ENCODE measurements at places on chromosomes 7 and 10.

DNA sequence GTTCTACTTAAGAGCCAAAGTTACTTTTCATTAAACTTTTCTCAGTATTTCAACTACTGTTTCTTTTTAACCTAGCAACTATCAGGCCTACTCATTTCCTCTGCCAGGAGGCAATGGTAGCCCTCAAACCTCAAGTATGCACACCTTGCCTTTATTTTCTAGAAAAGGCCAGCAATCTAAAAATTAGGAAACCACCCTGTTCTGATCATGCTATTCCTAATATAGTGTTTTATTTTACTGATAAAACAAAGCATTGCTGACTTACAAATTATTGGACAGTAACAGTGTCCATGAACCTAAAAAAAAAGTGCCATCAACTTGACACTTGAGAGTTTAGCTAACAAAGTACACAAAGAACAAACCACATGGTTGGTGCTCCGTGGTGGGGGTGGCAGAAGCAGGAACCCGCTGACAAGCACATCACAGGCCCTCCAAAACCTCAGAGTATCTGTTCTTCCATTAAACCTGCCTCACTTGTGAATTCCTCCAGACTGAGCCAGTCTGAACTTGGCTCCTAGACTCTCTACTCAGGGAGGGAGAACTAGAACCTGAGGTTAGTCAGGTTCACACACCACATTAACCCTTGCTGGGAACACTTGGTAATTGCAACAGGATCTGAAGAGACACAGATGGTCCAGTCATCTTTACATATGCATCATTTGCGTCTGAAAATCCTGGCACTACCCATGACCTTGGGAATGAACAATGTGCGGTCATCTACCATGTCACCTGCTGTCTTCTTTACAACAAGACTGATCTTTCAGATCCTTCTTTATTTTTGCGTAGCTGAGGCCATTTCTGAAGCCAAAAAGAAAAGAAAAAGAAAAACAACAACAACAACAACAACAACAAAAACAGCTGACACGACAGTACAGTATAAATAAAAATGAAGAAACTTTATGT, 31.9 kb downstream of the PIP4K2A start:
- no peak for DNase-seq

- DNase-seq = no peak
These were observed 18.3 kb downstream of the ATP6V1F start for GRCh38 chr7:128880791-128881457.

DNA sequence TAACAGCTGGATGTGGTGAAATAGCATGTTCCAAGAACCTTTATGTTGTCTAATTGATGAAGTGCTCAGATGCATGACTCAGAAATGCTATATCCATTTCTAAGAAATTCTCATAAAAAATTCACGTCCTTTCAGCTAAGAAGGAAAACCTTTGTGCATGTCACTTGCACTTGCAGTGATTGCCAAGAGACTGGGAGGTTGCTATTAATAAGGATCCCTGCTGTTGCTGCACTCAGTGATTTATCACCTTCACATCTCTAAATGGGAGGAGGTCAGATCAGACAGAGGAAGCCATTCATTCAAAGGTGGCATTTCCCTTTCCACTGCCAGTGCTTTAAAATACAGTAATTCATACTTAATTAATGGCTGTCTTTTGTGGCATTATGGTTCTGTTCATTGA, 89.5 kb downstream of the THSD7A start:
- DNase-seq = no peak

- DNase-seq = peak; percentile 42
These were observed 26.4 kb downstream of the HIF1AN start for GRCh38 chr10:100562008-100562672.

DNA sequence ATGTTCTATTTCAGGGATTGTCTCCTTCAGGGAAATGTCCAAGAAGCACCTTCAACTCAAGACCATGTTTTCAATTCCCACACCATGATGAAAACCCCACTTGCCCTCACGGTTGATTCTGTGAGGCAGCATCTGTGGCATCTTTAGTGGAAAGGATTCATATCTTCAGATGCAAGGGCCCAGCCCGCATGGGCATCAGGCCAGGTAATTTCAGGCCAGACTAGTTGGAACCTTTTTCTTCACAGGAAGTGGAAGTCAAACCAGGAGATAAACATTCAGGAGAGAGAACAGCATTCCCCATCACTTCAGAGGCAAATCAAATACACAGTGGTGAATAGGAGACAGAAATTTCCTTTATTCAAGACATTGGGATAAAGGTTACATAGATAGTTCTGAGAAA, 88.8 kb downstream of the JCAD start:
- no peak for DNase-seq

DNA sequence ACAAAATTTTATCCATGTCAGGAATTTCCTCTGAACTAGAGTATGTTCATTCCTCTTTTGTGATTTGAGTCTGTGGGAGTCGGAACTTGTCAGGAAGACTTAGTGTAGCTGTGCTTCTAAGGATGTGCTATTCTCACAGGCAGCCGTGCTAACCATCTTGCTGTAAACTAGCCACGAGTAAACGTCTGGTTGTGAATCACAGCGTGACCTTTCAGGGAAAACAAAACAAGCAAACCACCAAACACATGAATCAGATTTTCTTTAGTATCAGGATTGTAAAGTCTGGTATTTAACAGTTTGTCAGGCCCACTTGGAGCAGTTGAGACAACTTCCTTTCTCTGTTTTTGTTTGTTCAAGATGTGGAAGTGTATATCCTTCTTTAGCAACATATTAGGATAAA, 32.0 kb downstream of the AUTS2 start:
- DNase-seq = no peak

- no peak for DNase-seq
These were observed 16.4 kb downstream of the KCP start for GRCh38 chr7:128894101-128894440.

DNA sequence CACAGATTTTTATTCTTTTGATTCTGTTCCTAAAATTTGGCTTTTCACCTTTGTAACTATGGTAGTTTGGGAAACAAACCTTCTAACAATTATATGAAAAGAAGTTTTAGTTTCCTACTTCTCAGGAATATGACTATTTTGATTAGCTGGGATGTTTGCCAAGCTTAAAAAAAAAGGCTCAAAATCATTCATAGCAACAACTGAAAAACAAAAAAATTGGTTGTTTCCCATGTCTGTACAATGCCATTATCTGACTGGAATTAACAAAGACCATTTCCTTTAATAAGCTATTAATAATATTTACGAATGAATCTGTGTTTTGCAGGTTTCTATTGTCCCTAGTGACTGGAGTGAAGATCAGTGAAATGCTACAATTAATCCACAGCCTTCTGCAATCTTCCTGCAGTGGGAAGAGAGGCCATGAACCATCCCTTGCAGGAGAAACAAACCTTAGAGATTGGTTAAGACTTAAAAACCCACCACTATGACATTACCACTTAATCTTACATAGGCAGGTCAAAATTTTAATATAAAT, 4.2 kb downstream of the PURB start:
- DNase-seq = no peak

DNA sequence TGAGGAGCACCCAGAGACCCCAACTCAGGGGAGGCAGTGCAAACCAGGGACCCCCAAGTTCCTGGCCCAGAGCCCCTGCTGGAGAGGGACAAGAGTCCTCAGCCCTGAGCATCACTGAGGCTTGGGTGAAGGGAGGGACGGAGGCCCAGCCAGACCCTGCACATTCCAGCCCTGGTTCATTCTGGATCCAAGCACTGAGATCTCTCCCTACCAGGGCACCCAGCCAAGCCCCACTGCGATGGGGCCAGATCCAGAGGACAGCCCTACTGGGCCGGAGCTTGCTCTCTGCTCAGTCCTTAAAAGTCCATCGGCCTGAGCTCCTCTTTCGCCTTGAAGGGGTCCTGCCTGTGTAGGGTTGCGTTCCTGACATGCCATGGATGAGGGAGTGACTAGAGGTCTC, 40.5 kb upstream of the RABGEF1 start:
- DNase-seq = no peak

- no peak for DNase-seq
These were observed 125.0 kb upstream of the FOXK1 start for GRCh38 chr7:4556868-4557793.

- no peak for DNase-seq
These were observed 3.1 kb upstream of the NKX2-3 start for GRCh38 chr10:99529591-99530107.

DNA sequence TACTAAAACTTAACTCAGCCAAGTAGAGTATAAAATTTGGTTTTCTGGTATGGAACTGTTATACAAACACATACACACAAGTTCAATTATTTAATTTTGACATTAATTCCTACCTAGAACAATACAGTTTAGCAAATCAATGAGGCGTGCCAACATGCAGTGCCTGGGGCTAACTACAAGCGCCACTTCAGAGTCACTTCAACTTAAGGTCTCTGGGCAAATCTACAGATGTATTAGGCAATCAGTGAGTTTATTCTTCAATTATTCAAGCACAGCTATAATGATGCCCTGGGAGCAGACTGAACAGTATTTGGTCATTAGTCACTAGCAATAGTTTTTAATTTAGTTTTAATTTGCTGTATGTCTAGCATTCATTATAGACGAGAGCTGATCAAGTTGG, 51.6 kb downstream of the HIBADH start:
- no peak for DNase-seq

DNA sequence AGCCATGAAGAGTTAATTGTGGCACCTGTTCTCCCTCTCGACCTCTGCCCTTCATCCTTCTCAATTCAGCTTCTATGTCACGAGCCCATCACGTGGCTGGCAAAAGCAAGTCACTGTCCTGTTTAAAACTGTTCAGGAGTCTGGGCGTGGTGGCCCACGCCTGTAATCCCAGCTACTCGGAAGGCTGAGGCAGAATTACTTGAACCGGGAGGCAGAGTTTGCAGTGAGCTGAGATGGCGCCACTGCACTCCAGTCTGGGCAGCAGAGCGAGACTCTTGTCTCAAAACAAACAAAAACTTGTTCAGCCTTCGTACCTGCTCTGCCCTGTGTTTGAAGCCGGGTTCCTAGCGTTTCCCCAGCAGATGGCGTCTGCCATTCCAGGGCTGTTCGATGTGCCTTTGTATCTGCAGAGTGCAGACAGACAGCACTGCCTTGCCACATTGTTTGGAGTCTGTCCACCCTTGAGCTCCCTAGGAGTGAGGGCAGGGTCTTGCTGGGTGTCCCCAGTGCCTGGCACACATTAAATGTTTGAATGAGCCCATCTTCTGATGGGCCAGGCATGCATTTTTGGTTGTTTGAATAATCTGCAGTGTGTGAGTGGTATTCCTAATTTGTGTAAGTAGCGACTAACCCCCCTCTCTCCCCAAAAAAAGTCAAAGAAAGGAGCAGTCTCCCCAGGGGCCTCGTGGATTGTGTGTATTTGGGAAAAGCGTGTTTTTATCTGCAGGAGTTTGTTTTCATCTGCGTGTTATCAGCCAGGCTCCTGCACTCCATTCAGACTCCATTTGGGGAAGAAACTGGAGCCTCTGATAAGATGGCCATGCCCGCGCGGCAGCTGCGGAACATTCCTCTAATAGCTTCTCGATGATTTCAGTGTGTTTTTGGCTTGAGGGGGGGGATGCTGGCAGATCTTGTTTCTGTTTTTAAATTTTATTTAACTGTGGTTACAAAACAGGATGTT, 61.2 kb downstream of the DNAJB6 start:
- no peak for DNase-seq

DNA sequence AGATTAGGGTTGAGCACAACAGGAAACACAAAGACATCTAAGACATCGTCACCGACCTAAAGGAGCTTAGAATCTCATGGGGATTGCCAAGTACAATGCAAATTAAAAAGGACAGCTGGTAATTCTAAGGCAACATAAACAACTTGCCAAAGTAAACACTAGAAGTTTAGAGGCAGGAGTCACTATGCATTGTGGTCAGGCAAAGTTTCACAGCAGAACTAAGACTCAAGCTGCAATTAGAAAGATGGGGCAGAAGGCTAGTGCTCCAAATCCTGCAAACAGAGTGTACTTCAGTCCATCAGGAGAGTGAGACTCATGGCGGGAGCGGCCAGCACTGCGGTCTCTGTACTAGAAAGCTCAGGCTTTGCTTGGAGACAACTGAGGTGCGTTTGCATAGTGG, 52.7 kb downstream of the HIPK2 start:
- DNase-seq = no peak

DNA sequence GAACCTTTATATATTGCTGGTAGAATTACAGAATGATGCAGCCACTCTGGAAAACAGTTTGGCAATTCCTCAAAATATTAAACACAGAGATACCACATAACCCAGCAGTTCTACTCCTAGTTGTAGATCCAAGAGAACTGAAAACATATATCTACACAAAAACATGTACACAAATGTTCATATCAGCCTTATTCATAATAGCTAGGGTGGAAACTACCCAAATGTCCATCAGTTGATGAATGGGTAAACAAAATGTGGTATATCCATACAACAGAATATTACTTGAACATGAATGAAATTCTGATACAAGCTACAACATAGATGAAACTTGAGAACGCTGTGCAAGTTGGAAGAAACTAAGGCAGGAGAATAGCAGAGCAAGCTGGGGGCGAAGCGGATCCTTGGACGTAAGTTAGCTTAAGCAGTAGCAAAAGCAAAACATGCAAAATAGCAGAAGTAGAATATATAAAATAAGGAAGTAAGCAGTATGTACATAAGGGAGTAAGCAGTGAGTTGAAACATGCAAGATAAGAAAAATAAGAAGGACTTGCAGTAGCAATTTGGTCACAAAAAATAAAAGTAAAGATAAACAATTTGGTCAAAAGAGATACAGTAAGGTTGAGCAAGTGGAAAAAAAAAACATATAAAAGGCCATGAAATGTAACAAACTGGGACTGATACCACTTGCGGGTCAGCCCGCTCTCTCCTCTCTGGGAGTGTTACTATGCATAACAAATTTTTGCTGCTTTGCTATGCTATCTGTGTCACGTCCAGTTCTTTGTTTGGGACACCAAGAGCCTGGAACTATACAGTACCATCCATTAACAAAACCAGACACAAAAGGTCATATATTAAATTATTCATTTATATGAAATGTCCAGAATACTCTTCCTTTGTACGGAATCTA, 18.0 kb upstream of the HILPDA start:
- no peak for DNase-seq

DNA sequence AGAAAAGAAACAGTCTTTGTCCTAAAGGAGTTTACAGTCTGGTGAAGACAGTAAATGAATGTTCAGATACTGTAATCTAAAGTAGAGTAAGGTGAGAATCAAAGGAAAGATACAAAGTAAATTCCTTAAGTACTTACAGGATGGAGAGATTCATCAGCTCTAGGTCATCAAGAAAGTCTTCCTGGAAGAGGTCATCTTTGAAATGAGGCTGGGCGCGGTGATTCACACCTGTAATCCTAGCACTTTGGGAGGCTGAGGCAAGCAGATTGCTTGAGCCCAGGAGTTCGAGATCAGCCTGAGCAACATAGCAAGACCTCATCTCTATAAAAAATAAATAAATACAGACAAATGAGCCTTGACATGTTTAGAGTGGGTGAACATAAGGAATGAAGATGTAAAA, 18.3 kb downstream of the FHIP2A start:
- DNase-seq = no peak

DNA sequence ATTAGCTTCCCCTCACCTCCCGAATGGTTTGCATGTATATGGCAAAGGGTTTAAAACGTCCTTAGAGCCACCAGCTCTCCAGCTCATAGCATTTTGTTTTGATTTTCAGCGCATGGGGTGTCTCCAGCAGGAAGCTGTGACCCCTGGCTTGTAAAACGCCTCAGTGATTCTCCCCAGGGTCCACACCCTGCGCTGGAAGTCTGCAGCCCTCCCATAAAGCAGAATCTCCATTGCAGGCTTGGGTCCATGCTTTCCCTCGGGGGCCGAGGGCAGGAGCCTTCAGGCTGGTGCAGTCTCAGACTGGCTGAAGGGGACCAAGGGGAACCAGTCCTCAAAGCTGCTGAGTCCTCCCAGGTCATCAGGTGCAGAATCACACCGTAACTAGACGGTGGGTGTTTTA, 109.7 kb downstream of the VIPR2 start:
- no peak for DNase-seq

Data from stimulated activated CD4-positive, alpha-beta T cell treated with anti-CD3 and anti-CD28 coated beads, Interleukin-1b, Interleukin-23, amount 100 ng/mL, for 1 hour (primary cell).